ENCODE measurements at places on chromosomes 5 and 9. TPM values are rescaled to one million over a fixed set of nuclear protein-coding genes. Genes with fewer than 3 reads are reported as not detected.

- H3K4me1 ChIP-seq, result peaks cover 3% of the 10 kb centered on the region
- no peak overlapping the region for H3K4me3 ChIP-seq
- H3K27me3 ChIP-seq, result no peaks in the 10 kb centered on the region
- no peak for DNase-seq
- peaks cover 26% of the 10 kb centered on the region for H3K36me3 ChIP-seq
Measured at GRCh38 chr5:1474866-1475543, 29.8 kb upstream of the SLC6A3 start.

GRCh38 chr5:170606941-170607340 lies 103.1 kb downstream of the KCNIP1 start:
- no peak for DNase-seq
- H3K4me3 ChIP-seq, result no peak overlapping the region
- H3K36me3 ChIP-seq, result no peaks in the 10 kb centered on the region
- no peak overlapping the region for H3K27ac ChIP-seq
- peaks cover 21% of the 10 kb centered on the region for H3K27me3 ChIP-seq
- H3K4me1 ChIP-seq, result no peaks in the 10 kb centered on the region

- no peaks in the 10 kb centered on the region for H3K27me3 ChIP-seq
- no peaks in the 10 kb centered on the region for H3K4me1 ChIP-seq
- H3K27ac ChIP-seq, result no peak overlapping the region
- DNase-seq, result no peak
- H3K4me3 ChIP-seq, result no peak overlapping the region
- peaks cover 67% of the 10 kb centered on the region for H3K36me3 ChIP-seq
Measured at GRCh38 chr5:6753851-6754250, 40.6 kb downstream of the TENT4A start.

DNA sequence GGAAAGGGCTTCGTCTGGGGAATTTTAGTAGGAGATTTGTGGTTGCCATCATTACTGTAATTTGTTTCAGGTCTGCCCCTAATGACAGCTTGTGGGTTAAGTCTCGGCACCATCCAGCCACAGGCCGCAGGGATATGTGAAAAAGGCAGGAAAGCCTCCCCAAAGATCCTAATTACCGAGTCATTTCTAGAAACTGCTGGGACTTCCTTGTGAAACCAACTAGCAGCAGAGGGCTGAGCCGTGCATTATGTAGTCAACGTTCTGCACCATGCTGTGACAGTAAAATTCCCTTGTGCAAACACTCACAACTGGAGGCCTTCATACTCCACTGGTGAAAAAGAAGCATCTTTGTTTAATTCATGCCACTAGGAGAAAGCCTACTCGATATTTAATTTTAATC lies 230.3 kb downstream of the MPDZ start:
- no peaks in the 10 kb centered on the region for H3K27me3 ChIP-seq
- H3K4me3 ChIP-seq, result no peak overlapping the region
- H3K4me1 ChIP-seq, result no peaks in the 10 kb centered on the region
- DNase-seq, result no peak
- H3K36me3 ChIP-seq, result no peaks in the 10 kb centered on the region
- H3K27ac ChIP-seq, result no peak overlapping the region

The ADGRD2 gene
- not detected for total RNA-seq

The KLHL9 gene
- total RNA-seq, result 11.7 TPM

All from activated CD4-positive, alpha-beta T cell treated with anti-CD3 and anti-CD28 coated beads for 36 hours (primary cell).